ENCODE measurements at places on chromosomes 13 and 19. TPM values are rescaled to one million over a fixed set of nuclear protein-coding genes. Genes with fewer than 3 reads are reported as not detected.

PTPRH gene
- 0.63 TPM for total RNA-seq

POLD1 gene
- 58.3 TPM for total RNA-seq

SPACA4 gene
- not detected for total RNA-seq

LDLR gene
- total RNA-seq, result 212 TPM

SIGLEC8 gene
- total RNA-seq, result 0.87 TPM

DNA sequence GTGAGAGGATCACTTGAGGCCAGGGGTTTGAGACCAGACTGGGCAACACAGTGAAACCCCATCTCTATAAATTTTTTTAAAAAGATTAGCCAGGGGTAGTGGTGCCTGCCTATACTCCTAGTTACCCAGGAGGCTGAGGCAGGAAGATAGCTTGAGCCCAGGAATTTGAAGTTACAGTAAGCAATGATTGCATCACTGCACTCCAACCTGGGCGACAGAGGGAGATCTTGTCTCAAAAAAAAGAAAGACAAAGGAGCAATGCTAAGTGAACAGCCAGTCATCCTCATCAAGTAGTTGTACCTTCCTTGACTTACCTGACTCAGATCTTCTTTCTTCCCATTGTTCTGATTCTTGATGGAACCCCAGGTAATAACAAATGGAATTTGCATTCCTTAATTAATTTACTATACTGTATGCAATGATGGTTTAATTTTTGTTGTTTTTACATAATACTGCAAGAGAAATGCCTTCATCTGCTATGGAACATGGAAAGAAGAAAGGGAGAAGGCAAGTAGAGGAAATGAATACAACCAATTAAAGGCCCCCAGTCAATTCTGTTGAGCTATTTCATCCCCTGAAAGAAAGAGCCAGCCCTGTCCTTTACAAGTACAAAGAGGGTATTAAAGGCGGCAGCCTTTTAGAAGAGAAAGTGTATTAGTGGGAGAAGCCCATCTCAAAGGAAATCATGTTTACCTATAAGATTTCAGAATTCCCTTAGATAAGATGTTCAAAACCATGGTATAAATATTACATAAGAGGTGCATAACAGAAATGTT lies 316.7 kb downstream of the DIAPH3 start:
- no peak for DNase-seq

- DNase-seq, result no peak
Measured at GRCh38 chr13:37417060-37417441, 181.5 kb downstream of the POSTN start.

- DNase-seq, result no peak
Measured at GRCh38 chr13:60016229-60016628, 147.5 kb downstream of the DIAPH3 start.

DNA sequence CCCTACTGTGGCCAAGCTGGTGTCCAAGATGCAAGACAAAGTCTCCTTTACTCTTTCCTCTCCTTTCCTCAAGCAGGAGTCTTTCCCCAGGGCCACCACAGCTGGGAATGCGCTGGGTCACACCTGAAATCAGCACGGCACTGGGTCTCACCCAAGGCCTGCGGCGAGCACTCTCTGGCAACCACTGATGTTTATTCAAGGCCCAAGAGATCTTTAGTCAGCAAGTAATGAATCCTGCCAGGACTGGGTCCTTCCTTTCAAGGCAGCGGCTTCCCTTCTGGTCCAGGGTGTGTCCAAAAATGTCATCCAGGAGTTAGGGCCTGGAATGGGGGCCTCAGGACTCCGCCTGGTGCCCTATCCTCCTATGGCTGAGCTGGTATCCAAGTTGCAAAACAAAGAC lies 24.1 kb downstream of the BLOC1S3 start:
- DNase-seq, result no peak

- no peak for DNase-seq
Measured at GRCh38 chr19:35919306-35919705, 11.2 kb upstream of the TYROBP start.

DNA sequence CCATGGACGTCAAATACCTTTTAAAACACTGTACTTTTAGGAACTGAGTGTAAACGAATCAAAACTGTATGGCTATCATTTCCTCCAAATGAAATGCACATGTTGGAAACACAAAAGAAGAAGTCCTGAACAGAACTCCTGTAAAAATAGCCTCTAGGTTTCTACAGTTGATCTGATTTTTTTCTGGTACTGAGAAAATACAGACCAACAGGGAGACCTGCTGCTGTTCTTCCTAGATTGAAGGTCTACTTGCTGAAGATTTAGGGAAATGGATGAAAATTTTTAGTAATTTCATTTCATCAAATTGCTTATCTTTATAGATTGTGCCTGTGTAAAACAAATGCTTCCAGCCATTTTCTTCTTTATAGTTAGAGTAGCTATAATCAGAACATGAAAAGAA lies 520.4 kb downstream of the SLITRK6 start:
- no peak for DNase-seq

DNA sequence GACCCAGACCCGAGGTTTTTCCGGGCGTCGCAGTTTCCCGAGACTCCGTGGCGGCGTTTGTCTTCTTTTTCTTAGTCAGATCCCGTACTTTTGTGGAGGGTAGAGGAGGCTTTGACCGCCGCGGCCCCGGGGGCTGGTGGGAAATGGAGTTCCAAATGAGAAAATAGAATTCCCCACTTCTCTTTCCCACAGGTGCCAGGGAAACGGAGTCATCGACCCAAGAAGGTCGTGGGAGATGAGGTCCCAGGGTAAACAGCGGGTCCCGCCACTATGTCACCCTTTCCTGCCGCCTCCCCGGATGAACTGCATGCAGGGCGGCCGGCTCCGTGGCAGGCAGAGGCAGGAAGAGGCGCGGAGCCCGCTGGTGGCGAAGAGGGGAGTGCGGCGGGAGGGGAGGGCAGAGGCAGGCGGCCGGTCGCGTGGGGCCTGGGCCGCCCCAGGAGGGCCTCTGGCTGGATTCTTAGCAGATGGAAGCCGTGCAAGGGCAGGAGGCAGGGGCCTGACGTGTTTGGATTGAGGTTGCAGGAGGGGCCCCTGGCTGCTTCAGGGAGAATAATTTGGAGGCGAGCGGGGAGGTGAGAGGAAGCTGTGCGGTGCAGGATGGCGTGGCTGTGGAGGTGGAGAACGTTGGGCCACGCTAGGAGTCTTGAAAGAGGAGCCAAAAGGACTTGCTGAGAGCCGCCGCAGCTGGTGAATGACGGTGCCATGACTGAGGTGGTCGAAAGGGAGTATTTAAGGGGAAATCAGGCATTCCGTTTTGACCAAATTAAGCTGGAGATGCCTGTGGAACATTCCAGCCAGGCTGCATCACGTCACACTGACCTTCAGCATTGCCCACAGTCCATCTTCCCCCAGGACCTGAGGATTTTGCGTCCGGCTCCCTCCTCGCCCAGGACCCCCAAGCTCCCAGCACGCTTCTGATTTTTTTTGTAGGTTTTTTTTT lies 11.7 kb downstream of the CYTH2 start:
- DNase-seq, result peak; percentile 43

DNA sequence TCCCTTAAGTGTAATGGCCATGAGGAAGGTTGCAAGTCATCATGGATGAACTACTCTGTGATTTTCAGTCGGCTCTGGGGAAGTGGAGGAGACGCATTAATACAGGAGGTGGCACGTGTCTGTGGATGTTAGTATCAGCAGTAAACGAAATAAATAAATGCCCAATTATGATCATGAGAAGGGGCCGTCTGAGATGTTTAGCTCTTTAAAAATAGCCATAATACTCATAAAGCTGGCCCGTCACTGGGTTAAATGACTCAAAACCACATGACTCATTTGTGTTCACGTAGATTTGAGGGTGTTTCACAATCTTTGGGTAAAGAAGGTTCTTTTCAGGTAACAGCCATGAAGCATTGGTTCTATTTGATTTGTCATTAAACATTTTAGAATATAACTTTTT lies 620.6 kb downstream of the GPC6 start:
- DNase-seq, result no peak
